Breast epithelium (tissue), 4 donors: ENCODE measurements at places on chromosomes 6 and 20. TPM values are rescaled to one million over a fixed set of nuclear protein-coding genes. Genes with fewer than 3 reads are reported as not detected.

Gene KCNS1
- total RNA-seq, result not detected

DNA sequence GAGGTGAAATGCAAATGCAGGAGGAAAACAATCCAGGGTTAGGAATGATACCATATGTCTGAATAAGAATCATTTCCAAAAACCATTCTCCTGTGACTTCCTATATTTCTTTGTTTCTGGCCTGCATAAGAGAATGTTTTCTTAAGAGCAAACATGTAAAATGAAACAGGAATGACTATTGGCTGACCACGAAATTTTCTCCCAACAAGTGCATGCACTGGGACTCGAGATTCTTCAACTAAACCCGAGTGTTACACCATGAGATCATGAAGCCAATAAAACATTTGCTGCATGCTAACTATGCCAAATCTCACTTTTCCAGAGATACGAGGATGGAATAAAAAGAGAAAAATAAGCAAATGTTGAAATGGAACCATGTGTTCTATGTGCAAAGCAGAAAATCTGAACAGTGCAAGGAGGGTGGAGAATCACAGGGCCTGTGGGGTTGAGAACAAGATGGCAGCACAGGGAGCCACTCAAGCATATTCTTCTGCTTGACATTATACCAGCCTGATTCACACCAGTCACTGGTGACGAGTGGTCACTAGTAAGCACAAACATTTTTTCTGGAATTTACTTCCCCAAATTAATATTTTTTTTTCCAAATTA, 212.2 kb upstream of the FOXA2 start:
- no peak for DNase-seq

- DNase-seq, result no peak
Measured at GRCh38 chr20:36654506-36654905, 8.5 kb upstream of the SLA2 start.

Gene ARMC12
- total RNA-seq, result 0.33 TPM

DNA sequence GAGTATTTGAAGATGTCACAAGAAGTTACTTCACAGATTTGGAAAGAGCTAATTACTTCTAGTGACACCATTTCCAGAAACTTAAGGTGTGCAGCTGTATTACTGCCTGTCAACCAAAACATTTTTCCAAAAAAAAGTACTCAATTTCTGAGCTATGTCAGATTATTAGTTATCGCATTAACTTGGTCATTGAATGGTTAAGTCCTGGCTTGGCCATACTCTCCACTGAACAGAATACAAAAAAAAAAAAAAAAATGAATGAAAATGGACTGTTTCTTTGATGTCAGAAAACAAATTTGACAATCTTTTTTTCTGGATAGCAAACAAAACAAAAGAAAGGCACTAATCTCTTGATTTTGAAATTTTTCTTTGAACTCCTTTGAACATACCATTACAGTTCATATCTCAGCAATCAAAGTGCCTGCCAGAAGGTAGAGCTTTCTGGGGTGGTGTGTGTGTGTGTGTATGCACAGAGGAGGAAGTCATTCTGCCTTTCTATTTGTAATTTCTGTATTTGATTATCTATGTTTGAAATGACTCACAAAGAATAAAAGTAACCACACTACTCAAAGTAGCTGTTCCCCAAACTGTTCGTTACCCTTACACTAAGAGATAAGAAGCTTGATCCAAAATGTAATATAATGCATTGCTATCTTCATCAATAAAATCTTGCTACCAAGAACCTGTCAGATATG, 210.8 kb upstream of the FUT9 start:
- no peak for DNase-seq

DNA sequence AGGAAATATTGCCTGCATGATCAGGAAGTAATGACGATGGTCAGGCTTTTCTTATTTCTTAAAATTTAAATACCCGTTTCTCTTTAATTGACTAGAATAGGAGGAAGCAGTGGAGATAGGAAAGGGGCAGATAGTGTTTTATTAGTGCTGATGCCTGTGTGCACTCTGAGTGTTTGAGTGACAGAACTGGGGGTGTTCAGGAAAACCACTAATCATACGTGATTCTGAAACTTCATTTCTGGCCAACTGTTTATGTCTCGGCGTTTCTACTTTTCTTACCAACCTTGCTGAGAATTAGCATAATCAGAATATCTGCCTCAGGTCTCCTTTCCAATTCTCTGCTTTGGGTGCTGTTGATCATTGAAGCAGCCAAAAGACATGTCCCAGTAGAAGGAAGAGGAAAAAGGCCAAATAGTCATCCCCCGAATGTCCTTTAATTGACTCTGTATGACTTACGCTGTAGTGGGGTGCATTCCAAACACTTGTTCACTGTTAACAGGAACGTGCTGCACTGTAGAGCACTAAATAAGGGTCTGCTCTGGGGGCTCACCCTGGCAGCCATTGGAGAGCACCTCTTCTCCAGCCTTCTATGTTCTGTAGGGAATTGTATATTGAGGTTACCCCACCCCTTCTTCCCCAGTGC, 152.9 kb downstream of the JARID2 start:
- DNase-seq, result no peak

DNA sequence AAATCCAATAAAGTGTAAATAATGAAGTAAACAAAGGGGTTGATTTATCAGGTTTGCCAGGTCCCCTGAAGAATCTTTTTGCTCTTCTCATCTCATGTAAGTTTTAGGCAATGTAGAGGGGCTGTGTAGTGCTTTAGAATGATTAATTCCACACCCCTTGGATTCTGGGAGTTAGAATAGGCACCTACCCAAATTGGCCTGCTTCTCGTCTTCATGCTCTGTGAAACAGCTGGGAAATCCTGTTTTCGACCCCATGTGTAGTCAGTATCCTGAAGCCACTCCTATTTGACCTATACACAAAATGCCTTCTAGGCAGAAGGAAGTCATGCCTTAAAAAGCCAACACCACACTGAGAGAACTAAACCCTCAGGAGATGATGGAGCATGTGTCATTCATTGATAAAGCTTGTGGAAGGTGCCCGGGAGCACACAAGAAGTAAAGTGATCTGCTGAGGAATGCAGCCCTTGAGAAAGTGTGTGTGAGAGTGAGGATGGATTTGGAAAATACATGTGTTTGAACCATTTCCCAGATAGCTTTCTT, 170.9 kb downstream of the KLHL32 start:
- no peak for DNase-seq

DNA sequence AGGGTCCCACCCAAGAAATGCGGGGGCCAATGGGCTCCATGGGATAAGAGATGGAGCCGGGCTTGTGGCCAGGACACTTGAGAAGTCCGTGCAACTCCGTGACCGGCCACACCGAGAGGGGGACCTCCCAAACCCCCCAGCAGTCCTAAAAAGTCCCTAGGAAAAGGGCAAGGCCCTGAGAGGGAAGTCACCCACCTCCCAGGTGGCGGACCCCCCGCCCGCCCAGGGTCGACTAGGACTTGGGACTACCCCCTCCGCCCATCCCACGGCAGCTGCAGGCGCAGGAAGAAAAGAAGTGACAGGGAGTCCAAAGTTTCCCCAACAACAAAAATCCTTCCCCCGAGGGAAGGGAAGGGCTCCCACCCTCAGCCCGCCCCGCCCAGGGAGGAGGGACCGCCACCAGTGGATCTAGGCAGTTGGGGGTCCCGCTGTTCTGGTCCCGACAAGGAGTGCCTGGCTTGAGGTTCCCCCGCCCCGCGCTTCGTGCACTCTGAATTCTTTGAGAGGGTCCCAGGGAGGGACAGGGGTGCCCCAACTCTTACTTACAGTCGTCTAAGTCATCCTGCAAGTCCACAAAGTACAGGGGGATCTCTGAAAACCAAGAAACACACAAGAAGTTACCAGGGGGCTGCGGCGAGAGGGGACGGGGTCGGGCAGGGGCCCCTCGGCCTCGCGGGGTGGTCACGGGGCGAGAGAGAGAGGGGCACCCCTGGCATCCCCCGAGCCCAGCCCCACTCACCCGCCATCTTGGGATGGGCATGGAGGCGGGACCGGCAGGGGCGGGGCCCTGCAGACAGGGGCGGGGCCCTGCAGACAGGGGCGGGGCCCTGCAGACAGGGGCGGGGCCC, 611 bp upstream of the RAB22A start:
- peak; percentile 49 for DNase-seq
